ENCODE measurements at places on chromosomes 2 and 18.

GRCh38 chr2:97701186-97701585, 12.2 kb upstream of the ZAP70 start:
- DNase-seq: no peak
- H3K27me3 ChIP-seq: no peaks in the 10 kb centered on the region
- H3K27ac ChIP-seq: no peak overlapping the region
- H3K36me3 ChIP-seq: no peaks in the 10 kb centered on the region

GRCh38 chr2:43340945-43341356, 114.5 kb upstream of the ZFP36L2 start:
- H3K27me3 ChIP-seq: no peaks in the 10 kb centered on the region
- DNase-seq: no peak
- no peak overlapping the region for H3K4me3 ChIP-seq
- no peaks in the 10 kb centered on the region for H3K36me3 ChIP-seq

GRCh38 chr2:237479747-237480146, 7.3 kb upstream of the MLPH start:
- peaks cover 5% of the 10 kb centered on the region for H3K4me1 ChIP-seq
- H3K4me3 ChIP-seq: no peak overlapping the region
- H3K36me3 ChIP-seq: no peaks in the 10 kb centered on the region
- H3K27me3 ChIP-seq: no peaks in the 10 kb centered on the region

DNA sequence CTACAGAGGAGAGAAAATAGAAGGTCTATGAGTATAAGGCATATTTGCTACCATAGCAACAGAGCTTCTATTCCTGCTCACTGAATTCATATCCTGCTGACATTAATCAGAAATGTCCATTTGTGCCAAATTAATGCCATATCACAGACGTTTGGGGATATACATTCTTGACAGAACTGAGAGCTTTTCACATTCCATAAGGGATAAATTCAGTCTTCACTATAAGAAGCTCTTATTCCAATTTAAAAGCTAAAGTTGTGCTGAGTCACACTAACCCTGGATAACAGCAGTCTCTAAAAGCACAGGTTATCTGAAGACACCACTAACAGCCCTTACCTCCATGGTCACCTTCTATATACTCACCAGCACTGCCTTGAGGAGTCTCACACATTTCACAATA, 178.1 kb downstream of the RAB3GAP1 start:
- no peak for DNase-seq
- no peak overlapping the region for H3K4me3 ChIP-seq
- H3K4me1 ChIP-seq: no peaks in the 10 kb centered on the region
- no peak overlapping the region for H3K27ac ChIP-seq
- H3K27me3 ChIP-seq: no peaks in the 10 kb centered on the region

DNA sequence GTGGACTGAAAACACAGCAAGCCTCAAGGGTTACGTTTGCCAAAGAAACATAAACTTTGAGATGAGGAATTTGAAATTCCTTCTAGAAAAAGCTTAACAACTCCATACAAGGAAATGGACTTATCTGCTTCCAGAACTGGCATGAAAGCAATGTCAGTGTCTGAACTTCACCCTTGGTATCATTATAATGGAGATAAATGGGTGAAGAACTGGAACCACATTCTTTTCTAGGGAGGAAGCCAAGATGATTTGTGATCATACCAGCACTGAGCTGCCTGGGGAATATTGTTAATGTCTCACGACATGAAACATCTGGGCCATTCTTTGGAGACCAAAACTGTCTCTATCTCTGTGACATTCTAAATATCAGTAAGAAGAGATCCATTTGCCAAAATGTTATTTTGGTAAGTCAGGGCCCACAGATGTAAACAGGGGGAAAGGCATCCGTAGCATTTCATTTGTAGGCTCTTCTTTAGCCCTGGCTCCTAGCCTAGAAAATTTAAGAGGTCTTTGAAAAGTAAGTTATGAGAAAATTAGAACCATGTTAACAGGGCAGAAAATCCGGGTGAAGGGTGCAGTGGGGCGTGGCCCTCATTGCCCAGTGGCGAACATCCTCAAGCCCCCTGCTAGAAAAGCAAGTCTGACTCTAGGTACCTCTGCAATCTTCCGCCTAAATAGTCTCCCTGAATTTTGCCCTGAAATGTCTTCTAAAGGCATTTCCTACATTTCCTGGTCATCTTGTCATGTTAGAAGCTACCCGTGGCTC, 295.3 kb upstream of the EPAS1 start:
- no peaks in the 10 kb centered on the region for H3K4me1 ChIP-seq
- H3K27ac ChIP-seq: no peak overlapping the region
- 0 out of 2 replicates have a peak, but pooled peaks cover 3% of the 10 kb centered on the region for H3K36me3 ChIP-seq
- no peak overlapping the region for H3K4me3 ChIP-seq

DNA sequence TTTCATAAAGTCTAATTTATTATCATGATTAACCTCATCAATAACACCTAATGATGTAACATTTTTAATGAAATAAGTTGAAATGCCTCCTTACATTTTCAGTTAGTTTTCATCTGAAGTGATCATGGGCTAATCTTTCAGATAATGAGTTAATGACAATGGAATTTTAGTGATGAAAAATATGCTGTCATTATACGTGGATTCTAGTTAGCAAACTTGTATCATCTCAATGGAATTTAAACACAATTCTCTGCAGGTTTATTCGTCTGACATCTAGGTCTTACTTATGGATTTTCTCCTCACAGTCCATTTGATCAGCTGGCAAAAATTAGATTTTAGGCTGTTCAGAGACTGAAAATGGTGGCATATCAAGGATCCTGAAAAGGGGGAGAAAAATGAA, 885.0 kb downstream of the SLC4A3 start:
- no peaks in the 10 kb centered on the region for H3K36me3 ChIP-seq
- H3K4me3 ChIP-seq: no peak overlapping the region
- no peak for DNase-seq
- peak overlapping the region; percentile 71 for H3K27ac ChIP-seq

GRCh38 chr18:29501952-29502351, 1325.0 kb upstream of the CDH2 start:
- peak overlapping the region; percentile 66 for H3K27ac ChIP-seq
- no peak for DNase-seq
- H3K36me3 ChIP-seq: 0 out of 2 replicates have a peak, but pooled peaks cover 4% of the 10 kb centered on the region
- H3K4me1 ChIP-seq: peaks cover 18% of the 10 kb centered on the region

DNA sequence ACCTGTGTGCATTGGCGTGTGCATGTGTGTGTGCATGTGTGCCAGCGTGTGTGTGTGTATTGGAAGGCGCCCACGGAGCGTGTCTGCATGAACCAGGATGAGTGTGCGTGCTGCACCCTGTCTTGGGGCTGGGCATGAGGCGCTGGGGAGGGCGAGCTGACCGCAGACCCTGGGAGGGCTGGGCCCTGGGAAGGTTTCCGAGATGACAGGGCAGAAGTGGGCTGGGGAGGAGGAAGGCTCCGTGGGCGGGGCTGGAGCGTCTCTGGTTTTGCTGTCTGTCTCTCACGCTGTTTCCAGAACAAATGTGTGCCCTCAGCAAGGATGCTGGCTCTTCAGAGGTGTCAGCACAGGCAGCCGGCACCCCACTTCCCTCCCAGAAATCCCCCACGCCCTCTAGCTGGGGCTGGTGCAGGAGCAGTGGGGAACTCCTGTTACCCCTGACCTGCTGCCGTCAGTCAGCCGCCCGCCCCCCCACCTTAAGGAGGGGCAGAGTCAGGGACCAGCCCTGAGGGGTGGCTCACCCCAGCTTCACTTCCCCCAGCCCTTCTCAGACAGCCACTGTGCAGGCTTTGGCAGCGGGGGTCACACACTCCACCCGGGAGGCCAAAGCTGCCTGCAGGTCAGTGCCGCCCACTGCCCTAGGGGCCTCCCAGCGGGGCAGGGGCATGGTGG, at the start of gene GPR35:
Gene GPR35 (plus strand): TSS at position 531 of the 672 bp plus-strand sequence. CDS start 4,473 bp downstream, outside the sequence.
- peak; percentile 58 for DNase-seq
- H3K27me3 ChIP-seq: no peaks in the 10 kb centered on the region
- no peak within 1 kb of the TSS for H3K4me3 ChIP-seq
- H3K27ac ChIP-seq: no peak within 1 kb of the TSS
- no peaks in the 10 kb centered on the region for H3K36me3 ChIP-seq

DNA sequence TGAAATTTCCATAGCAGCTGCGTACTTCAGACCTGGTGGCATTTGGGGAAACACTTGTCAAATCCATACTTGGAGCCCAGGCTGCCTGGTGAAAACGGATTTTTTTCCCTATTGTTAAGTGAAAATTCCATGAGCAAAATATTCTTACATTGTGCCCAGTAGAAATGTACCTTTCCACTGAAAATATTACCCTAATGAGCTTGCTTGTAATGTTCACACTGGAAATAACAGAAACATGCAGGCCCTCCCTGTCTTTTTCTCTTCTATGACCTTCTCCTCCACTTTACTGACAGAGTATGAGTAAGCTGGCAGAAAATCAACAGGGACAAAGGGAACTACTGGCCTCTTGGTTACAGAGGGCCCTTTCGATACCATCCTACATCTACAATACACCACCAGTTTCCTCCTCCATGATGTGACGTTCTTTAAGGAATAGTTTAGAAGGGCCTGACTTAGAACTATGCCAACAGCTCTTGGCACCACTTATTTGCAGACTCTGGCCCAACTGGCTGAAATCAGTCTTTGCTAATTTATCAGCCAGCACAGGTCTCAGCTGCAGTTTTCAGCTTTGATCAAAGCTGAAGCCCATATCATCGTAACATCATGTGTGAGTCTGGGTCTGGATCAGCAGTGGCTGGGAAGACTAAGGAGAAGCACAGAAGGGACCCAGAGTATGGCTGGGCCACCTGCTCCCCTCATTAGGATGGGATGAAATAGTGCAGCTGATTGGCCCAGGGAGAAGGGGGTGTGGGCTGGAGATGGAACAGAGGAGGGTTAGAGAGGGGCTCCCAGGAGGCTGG, 272.2 kb upstream of the ID2 start:
- H3K4me1 ChIP-seq: no peaks in the 10 kb centered on the region
- no peaks in the 10 kb centered on the region for H3K27me3 ChIP-seq
- no peak overlapping the region for H3K27ac ChIP-seq
- DNase-seq: no peak
- H3K36me3 ChIP-seq: no peaks in the 10 kb centered on the region
- no peak overlapping the region for H3K4me3 ChIP-seq

GRCh38 chr2:43563679-43564078, 32.2 kb downstream of the THADA start:
- no peak overlapping the region for H3K4me3 ChIP-seq
- H3K36me3 ChIP-seq: peaks cover 26% of the 10 kb centered on the region
- H3K27me3 ChIP-seq: no peaks in the 10 kb centered on the region
- DNase-seq: no peak
- no peak overlapping the region for H3K27ac ChIP-seq
- no peaks in the 10 kb centered on the region for H3K4me1 ChIP-seq

DNA sequence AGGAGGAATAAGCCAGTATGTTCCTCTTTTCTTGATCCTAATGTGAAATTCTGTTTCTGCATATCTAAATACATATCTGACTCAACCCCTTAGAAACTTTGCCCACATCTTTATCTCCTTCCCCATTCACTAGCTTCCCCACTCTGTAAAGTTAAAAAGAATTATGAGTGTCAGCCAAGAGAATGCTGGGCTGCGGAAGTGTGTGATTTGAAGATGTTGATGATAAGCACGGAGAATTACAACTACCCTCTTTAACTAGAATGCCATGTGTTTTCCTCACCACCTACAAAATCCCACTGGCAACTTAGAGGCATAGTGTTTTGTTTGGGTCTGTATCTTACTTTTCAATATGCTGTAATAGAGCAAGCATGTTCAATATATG, 490.4 kb upstream of the FANCL start:
- no peaks in the 10 kb centered on the region for H3K36me3 ChIP-seq
- H3K27me3 ChIP-seq: no peaks in the 10 kb centered on the region
- no peaks in the 10 kb centered on the region for H3K4me1 ChIP-seq
- no peak overlapping the region for H3K4me3 ChIP-seq
- DNase-seq: no peak

DNA sequence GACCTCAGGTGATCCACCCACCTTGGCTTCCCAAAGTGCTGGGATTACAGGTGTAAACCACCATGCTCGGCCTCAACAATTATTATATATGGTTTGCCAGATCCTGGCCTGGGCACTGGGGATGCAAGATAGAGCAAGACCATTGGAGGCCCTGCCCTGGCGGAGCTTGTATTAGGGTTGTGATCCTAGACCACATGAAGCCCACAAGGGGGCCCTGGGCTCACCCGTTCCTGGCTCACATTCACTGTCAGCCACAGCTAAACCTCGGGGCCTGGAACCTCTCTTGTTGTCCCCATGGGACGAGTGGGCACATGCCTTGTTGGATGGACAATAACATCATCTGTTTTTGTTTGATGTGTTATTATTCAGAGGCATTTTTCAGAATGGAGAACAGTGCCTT, 14.9 kb downstream of the HPCAL1 start:
- DNase-seq: no peak
- H3K4me3 ChIP-seq: no peak overlapping the region
- no peak overlapping the region for H3K27ac ChIP-seq
- no peaks in the 10 kb centered on the region for H3K27me3 ChIP-seq

DNA sequence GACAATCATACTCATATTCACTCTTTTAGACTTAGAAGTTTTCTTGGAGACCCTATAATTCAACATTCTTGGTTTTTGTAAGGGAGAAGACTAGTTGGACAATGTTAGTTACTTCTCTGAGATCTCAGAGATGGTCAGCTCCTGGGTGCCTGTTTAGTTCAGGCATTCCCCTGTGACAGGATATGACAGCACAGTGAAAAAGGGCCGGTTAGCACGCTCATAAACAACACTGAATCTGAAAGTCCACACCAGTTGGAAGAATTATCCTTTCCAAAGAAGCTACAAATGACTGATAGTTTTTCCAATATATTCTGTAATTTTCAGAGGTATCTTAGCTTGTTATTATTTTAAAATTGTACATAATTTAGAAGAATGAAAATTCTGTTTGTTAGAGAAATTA, 75.7 kb downstream of the ADAM23 start:
- DNase-seq: no peak
- H3K27me3 ChIP-seq: no peaks in the 10 kb centered on the region
- no peaks in the 10 kb centered on the region for H3K4me1 ChIP-seq
- H3K27ac ChIP-seq: no peak overlapping the region
- no peak overlapping the region for H3K4me3 ChIP-seq
- no peaks in the 10 kb centered on the region for H3K36me3 ChIP-seq

DNA sequence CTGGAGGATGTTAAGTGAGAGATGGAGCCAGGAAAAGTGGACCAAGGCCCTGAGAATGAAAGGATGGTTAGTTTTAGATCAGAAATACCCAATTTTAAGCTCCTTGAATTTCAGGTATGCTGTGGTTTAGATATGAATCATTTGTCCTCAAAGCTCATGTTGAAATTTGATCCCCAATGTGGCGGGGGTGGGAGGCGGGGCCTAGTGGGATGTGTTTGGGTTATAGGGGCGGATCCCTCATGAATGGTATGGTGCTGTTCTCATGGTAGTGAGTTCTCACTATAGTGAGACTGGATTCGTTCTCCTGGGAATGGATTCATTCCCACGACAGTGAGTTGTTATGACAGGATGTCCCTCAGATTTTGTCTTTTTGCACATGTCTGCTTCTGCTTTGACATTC, 11.4 kb downstream of the MYO5B start:
- no peak overlapping the region for H3K27ac ChIP-seq
- no peaks in the 10 kb centered on the region for H3K27me3 ChIP-seq
- H3K4me1 ChIP-seq: peaks cover 4% of the 10 kb centered on the region
- DNase-seq: no peak
- no peak overlapping the region for H3K4me3 ChIP-seq
- H3K36me3 ChIP-seq: no peaks in the 10 kb centered on the region

- peaks cover 62% of the 10 kb centered on the region for H3K27me3 ChIP-seq
- no peak overlapping the region for H3K27ac ChIP-seq
- DNase-seq: peak; percentile 62
- no peak overlapping the region for H3K4me3 ChIP-seq
- no peaks in the 10 kb centered on the region for H3K36me3 ChIP-seq
Observed at GRCh38 chr2:94861308-94862152, 9.7 kb upstream of the TEKT4 start.

Measured in RWPE2 (cell line).